ENCODE measurements at places on chromosomes 4 and X.

DNA sequence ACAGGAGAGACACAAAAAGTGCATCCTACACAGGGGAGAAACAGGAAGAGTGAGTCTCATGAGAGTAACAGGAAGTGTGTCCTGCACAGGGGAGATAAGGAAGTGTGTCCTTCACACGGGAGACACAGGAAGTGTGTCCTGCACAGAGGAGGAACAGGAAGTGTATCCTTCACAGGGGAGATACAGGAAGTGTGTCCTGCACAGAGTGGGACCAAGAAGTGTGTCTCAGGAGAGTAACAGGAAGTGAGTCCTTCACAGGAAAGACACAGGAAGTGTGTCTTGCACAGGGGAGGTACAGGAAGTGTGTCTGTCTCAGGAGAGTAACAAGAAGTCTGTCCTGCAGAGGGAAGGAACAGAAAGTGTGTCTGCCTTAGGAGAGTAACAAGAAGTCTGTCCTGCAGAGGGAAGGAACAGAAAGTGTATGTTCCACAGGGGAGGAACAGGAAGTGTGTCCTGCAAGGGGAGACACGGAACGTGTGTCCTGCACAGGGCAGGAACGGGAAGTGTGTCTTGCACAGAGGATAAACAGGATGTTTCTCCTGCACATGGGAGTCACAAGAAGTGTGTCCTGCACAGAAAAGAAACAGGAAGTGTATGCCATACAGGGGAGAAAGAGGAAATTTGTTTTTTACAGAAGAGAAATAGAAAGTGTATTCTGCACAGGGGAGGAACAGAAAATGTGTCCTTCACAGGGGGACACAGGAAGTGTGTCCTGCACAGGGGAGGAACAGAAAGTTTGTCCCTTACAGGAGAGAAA is 102.0 kb downstream of the ARSF start:
- DNase-seq = no peak

GRCh38 chrX:37958525-37959211 is 47.7 kb upstream of the SYTL5 start:
- no peak for DNase-seq

- no peak for DNase-seq
Measured at GRCh38 chr4:148415500-148415899, 26.7 kb downstream of the NR3C2 start.

DNA sequence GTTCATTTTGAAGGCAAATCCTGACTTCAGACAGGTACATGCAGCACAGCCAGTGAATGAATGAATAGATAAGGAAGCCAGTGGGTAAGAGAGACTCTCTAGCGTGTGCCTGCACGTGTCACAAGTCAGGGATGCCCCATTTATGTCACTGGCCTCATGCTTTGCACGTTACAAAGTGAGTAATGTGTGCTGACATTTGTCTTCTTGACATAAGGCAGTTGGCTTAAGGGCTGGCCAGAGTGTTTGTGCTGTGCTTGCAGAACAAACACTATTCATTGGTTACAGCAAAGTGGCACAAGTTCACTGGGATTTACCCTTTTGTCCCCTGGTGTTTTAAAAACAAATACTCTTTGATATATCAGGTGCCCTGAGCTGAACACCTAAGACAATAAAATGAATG is 55.9 kb downstream of the CRMP1 start:
- DNase-seq = no peak

DNA sequence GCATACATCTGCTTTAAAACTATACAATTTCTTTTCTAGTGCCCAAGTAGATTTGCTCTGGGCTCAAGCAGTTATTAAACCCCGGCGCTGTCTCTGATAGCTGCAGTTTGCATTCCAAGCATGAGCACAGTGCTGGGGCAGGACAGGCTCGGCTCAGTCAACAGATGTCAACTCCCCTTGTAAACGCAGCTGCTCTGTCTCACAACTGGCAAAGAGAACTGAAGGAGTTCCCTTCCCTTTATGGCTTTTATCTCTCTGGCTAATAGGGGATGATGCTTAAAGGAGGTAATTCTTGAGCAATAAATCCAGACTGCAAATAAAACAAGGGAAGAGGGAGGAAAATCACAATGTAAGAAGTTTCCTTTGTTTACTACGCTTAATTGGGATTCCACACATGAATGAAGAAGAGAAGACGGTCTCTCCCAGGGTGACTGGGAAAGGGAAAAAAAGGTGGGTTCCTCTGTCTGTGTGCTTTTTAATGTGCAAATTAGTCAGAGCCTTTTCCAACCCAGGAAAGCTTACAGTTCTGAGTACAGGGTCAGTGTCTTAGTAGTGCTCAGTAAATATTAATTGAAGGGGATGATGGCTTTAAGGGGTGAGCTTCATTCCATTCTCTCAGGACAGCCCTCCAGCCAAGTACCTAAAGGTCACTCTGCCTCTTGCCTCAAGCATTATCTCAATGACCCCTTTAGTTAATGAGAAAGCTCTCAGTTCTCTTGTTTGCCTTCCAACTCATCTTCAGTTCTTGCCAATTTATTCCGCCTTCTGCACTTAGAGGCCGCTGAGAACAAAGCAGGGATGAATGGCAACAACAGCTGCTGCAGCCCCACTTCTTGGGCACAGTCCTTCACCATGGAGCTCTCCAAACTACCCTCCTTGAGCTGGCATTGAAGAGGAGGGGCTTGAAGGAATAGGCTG is 155.7 kb upstream of the JADE1 start:
- no peak for DNase-seq

GRCh38 chr4:20195071-20195885 is 56.4 kb upstream of the SLIT2 start:
- DNase-seq = no peak

DNA sequence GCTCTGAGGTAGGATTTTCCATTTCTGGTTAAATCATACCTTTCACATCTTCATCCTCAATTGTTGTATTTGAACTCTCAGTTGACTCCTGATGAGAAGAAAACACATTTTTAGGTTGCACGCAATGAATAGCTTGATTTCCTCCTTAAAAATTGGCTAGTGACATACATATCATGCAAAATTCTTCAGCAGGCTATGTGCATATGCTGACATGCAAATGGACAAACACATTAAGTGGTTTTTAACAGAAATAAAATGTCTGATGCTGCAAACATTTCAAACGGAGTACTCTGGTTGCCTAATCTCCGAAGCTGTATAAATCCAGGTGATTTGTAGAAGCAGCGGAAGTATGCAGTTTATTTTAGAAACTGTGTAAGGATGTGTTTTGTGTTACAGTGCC is 261.1 kb downstream of the CAMK2D start:
- DNase-seq = no peak

GRCh38 chr4:45409536-45409935 is 683.2 kb upstream of the GNPDA2 start:
- DNase-seq = no peak

Data from lower leg skin (tissue), 4 donors.